ENCODE measurements at places on chromosomes 4 and X. TPM values are rescaled to one million over a fixed set of nuclear protein-coding genes. Genes with fewer than 3 reads are reported as not detected.

The NAP1L5 gene
- total RNA-seq: 4.5 TPM

The CLIC2 gene
- total RNA-seq: 7.8 TPM

The CABS1 gene
- not detected for total RNA-seq

The L1CAM gene
- 47.4 TPM for total RNA-seq

The HMGB3 gene
- total RNA-seq: 7.5 TPM

The LGI2 gene
- not detected for total RNA-seq

The SLC10A7 gene
- 17.0 TPM for total RNA-seq

The IRS4 gene
- total RNA-seq: not detected

The MAPK10 gene
- 10.9 TPM for total RNA-seq

The TACC3 gene
- total RNA-seq: 3.2 TPM

The FREM3 gene
- not detected for total RNA-seq

The ADH4 gene
- 0.81 TPM for total RNA-seq

The SMIM10L2A gene
- 0.73 TPM for total RNA-seq

The UGT2B10 gene
- total RNA-seq: not detected

The PNCK gene
- total RNA-seq: 0.65 TPM

The TBX22 gene
- not detected for total RNA-seq

The MAMLD1 gene
- 1.9 TPM for total RNA-seq

The LRIT3 gene
- under 0.01 TPM for total RNA-seq

The PROM1 gene
- under 0.01 TPM for total RNA-seq

The PCDH18 gene
- 492 TPM for total RNA-seq

The H2AZ1 gene
- 85.7 TPM for total RNA-seq

The ETDB gene
- not detected for total RNA-seq

The TXK gene
- 0.32 TPM for total RNA-seq

The AFF2 gene
- total RNA-seq: 0.97 TPM

The GIMD1 gene
- total RNA-seq: not detected

The SFRP2 gene
- 0.49 TPM for total RNA-seq

The SATL1 gene
- not detected for total RNA-seq

The GLUD2 gene
- 2.9 TPM for total RNA-seq

The ASMT gene
- total RNA-seq: 0.12 TPM

The DACH2 gene
- not detected for total RNA-seq

The GLRB gene
- 9.4 TPM for total RNA-seq

The AR gene
- total RNA-seq: 6.8 TPM

The DRD5 gene
- total RNA-seq: not detected

The LRAT gene
- total RNA-seq: not detected

The F11 gene
- not detected for total RNA-seq

The DAPP1 gene
- total RNA-seq: not detected

The MOB1B gene
- 11.9 TPM for total RNA-seq

The TLR10 gene
- not detected for total RNA-seq

The TMPRSS11D gene
- not detected for total RNA-seq

The GC gene
- total RNA-seq: not detected

The NDP gene
- 2.8 TPM for total RNA-seq

The NPY2R gene
- not detected for total RNA-seq

The NLGN4X gene
- total RNA-seq: 0.24 TPM

The PRKG2 gene
- 0.16 TPM for total RNA-seq

The PPM1K gene
- total RNA-seq: 18.0 TPM

All from hair follicle dermal papilla cell (primary cell).